ENCODE measurements at places on chromosomes 13 and 19.
A peak's percentile ranks its signal among the peaks of the same experiment; 100 is the strongest.

DNA sequence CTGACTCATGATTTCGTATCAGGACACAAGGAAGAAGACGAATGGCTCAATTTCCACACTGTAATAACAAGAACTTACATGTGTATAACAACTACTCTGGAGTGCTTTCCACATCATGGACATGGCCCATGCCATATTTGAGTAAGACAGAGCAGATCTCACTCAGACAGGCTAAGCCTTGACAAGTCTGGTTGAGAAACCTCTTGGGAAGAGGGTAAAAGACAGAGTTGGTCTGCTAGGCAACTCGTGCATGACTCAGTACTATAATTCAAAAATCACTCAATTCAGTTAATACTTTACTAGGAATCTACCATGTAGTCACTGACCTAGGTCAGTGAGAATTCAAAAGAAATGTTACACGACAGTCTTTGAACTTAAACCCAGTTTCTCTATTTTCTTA, 5.7 kb upstream of the THSD1 start:
- DNase-seq, result no peak

DNA sequence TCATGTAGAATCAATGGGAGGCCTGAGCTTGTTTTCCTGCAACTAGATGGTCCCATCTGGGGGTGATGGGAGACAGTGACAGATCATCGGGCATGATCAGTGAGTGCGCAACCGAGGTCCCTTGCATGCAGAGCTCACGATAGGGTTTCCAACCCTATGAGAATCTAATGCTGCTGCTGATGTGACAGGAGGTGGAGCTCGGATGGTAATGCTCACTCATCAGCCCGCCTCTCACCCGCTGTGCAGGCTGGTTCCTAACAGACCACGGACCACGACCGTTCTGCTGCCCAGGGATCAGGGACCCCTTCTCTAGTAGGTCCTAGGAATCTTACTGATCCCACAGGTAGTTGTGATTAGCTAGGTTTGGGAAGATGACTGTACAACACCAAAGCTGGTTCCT, 23.5 kb upstream of the GARRE1 start:
- DNase-seq, result no peak

- DNase-seq, result no peak
Measured at GRCh38 chr19:11168568-11168967, 13.0 kb upstream of the SPC24 start.

- DNase-seq, result no peak
Measured at GRCh38 chr19:30666301-30666803, 294.2 kb downstream of the ZNF536 start.

GRCh38 chr13:40982772-40983171, 36.3 kb downstream of the ELF1 start:
- DNase-seq, result peak; percentile 51

DNA sequence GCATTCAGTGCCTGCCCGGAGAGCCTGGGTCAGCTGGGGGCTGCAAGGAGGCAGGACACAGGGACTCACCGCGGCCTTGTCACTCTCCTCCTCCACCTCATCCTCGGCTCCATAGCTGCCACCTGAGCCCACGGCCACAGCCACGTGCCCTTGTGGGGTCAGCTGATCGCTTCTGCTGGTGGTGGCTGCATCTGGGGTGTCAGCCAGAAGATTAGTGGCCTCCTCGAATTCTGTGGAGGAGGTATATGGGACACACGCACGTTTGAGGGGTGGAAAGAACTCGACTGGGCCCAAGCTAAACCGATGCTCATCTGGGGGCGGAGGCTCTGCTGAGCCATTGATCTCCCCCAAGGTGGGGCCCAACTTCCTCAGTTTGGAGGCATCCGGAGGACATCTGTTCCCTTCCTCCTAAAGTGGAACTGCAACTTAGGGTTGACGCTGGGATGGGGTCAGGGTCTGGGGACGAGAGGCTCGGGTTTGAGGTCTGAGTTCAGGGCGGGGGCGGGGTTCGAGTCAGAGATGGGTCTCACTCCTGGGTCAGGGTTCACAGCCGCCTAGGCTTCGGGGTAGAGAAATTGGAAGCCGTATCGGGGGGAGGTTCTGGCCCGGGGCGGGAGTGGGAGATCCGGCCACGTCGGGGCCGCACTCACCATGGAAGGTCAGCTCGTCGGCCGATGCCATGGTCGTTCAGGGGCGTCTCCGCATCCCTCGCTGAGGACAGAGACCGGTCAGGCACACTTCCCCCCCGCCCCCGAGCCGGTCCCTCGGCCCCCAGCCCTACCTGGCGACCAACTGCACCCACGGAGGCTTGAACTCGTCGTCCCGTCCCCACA, 493 bp downstream of the YIPF2 start:
- DNase-seq, result no peak

- DNase-seq, result no peak
Measured at GRCh38 chr13:50444726-50445125, 398.8 kb downstream of the DLEU7 start.

DNA sequence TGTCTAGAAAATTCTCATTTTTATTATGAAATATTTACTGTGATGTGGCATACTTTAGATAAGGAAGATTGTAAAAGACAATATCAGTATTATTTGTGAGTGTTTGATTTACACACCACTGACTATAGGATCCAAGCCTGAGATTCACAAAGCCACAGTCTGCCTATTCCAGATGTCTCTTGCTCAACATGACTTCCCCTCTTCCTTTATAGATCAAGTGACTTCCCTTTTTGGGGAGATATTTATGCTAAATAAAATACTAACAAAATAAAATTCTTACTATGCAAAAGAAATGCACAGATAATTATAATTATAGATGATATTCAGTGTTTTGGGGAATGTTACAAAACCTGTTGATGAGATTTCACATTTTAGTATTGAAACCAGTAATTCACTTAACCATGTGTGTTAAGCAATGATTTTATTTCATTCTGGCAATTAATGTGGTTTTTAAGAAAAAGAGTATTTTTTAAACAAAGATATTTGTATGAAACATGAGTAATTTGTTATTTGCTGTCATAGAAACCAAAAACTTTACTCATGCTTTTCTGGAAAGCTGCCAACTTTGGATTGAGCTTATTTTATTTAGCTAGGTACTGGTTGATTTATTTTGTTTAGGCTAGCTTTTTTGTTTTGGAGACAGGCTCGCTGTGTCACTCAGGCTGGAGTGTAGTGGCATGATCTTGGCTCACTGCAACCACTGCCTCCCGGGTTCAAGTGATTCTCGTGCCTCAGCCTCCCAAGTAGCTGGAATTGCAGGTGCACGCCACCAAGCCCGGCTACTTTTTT, 13.7 kb upstream of the GPR183 start:
- DNase-seq, result peak; percentile 30

DNA sequence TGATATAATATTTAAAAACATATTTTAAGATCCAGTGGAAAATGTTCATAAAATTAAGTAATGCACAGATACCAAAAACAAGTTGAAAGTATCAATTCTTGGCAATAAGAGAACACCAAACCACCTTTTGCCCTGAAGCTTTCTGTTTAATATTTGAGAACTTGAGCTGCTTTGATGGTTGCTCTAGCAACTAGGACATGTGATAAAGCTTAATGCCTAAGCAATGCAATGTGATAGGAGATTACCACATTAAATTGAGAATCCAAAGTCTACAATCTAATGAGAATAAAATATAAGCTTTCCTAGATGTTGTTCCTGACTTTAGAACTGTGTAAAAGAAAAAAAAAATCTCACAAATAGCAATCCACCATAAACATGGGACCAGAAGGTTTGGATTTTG, 1367.5 kb upstream of the PCDH9 start:
- DNase-seq, result no peak

- no peak for DNase-seq
Measured at GRCh38 chr13:25707726-25708125, 336.0 kb downstream of the ATP8A2 start.

Data from T-helper 22 cell (primary cell).